ENCODE measurements at places on chromosomes 6 and 20.

DNA sequence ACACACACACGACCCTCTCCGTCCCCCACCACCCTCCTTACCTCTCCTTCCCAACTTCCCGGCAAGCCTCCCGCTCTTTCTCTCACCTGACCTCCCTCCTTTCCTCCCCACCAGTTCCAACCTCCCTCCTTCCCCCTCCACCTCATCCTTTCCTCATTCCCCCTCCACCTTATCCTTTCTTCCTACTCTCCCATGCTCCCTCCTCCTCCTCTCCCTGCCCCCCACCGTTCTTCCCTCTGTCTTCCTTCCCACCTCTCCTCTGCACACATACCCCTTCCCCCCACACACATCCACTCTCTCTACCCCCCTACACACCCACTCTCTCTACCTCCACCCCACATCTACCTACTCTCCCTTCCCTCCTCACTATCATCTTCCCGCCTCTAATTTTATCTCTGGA, 144.2 kb downstream of the TBC1D32 start:
- DNase-seq = no peak

DNA sequence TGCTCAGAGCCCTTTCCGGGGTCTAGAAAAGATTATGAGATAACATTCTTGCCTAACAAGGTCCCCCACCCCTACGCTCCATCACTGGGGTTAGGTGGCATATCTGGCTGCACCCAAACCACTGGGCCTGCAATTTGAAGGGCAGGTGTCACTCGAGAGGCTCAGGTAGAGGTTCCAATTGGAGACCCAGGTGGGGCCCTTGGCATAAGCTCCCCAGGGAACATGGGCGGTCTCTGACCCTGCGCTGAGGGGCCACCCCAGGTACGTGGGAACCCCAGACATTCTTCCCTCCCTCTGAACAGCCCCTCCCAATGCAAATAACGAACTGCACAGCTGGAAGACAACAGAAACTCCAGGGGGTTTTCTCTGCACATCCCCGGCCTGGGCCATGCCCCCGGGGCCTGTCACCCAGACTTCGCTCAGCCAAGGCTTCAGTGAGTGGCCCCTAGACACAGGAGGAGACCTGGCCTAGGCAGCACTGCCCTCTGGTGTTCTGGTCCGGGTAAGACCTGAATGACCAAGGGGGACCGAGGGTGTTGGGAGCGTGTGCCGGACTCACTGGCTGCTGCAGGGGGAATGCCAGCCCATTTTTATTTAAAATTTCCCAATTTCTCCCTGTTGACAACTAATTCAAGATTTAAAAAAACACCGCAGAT, 47.5 kb downstream of the DSTN start:
- DNase-seq = no peak

GRCh38 chr20:4090756-4091489, 75.6 kb upstream of the RNF24 start:
- DNase-seq = no peak

DNA sequence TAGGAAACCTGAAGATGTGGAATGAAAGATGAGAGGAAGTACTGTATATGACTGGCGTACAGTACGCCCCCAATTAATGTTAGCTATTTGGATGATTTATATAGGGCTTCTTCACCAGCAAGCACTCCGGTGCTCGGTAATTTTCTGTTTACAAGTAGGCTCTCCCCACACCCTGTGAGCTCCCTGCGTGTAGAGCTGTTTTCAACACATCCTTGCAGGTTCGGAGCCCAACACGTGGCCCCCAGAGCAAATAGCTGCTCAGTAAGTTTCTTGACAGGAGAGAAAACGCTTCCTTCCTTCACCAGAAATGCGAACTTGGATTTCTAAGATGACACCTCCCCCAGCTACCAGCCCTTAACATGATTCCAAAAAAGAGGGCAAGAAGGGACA, 1.2 kb upstream of the RAB22A start:
- no peak for DNase-seq

DNA sequence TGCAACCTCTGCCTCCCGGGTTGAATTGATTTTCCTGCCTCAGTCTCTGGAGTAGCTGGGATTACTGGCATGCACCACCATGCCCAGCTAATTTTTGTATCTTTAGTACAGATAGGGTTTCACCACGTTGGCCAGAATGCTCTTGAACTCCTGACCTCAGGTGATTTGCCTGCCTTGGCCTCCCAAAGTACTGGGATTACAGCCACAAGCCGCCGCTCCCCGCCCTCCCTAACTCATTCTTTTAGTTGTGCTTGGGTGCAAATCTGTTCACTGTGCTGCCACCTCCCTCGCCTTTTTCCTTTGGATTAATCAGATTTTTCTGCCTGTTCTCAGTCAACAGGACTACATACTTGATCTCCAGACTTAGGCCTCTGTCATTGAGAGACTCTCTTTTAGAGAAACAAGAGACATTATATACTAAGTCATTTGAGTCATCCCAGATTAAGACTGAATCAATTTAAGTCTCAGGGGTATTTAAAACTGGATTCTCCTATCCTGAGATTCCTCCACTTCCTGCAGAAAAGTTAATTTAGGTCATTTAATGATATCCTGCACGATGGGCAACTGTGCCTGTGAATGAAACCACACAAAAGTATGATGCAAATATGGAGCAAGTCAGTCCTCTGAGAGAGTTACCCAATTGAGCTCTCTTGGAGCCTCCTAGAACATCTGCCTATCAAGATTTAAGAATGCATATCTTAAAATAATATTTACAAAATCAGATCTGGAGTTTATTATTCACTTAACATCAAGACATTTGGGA, 136.1 kb upstream of the THEMIS start:
- DNase-seq = no peak

GRCh38 chr20:25000268-25000801, 7.8 kb upstream of the APMAP start:
- peak; percentile 54 for DNase-seq

DNA sequence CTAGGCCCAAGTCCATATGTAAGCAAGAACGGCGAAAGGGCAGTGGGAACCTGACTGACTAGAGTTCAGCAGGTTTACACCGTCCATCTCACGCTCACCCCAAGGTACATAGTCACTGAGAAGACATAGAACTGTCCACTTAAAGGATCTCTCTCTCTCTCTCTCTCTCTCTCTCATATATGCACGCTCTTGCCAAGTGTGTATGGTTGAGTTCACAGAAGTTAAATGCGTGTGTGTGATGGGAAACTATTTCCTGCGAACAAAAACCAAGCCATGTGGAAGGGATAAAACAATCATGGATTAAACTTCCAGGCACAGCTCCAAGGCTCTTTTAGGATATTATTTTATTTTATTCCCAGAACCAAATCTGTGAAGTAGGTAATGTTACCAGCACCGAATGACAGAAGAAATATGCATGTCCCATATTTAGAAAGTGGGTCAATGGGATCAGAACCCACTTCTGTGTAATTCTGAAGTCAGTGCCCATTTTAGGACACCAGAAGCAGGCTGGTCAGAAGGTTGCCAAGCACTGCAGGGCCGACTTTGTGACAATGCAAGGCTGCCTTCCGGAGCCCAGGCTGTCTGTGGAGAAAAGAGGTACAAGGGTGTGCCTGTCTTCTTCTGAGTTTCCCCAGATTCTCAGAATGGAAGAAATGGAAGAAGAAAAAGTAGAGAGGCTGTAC, 49.2 kb upstream of the MAP7 start:
- no peak for DNase-seq

GRCh38 chr6:143286251-143286795, 164.2 kb downstream of the ADAT2 start:
- DNase-seq = no peak

DNA sequence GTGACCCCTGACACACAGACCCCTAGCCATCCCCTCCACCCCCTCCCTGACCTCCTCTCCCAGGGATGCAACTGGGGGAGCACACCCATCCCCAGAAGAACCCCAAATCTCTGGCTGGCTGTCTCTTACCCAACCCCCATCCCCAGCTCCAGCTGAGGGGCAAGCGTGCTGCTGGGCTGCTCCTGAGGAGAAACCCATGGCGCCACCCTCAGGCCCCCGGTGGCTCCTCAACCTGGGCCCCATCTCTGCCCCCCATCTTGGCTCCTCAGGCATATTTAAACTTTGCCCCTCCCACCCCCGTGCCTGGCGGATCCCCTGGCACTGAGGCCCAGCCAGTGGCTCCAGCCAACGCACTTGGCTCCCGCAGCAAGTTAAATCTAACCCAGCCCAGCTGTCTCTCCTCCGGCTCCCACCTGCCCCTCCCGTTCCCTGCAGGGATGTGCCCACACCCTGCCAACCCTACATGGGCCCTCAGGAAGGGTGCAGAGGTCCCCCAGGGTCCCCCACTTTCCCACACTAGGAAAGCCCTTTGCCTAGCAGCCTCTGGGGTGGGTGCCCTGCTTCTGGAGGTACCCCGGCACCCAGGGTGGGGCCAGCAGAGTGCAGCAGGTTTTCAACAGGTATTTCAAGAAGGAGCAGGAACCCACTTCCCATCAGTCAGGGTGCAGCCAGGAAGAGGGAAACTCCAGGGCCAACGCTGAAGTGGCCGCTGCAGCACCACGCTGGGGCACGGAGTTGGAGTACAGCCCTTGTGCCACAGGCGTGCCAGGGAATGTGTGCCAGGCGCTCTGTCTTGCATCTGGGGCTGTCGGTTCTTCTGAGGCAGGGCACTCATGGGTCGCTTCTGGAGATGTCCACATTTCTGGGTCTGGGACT, 5.3 kb upstream of the OSBPL2 start:
- DNase-seq = no peak

- no peak for DNase-seq
Observed at GRCh38 chr6:135002974-135003703, 51.5 kb downstream of the HBS1L start.

- DNase-seq = peak; percentile 70
Observed at GRCh38 chr20:7856756-7857155, 83.5 kb downstream of the HAO1 start.

DNA sequence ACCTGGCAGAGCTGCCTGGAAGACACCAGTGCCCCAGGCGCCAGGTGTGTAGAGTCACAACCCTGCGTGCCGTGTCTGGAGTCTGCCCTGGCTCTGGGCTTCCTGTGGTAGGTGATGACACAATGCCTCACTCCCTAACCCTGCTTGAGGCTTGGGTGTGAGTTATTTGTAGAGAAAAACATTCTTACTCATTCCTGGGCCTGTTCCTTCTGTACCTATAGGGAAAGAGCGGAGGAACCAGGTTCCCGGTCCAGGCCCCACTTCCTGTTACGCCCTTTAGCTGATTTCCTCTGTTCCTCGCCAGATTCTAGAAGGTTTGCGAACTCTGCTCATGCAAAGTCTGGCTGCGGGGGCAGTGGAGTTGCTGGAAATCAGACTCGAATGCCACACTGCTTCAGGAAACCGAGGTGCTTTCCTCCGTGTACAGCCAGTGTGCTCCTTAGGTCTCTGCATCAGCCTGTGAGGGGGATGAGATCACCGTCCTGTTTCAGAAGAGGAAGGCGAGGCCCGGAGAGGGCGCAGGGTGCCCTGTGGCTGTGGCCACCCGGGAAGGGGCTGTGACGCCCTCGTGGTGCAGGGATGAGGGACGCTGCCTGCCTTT, 67.1 kb upstream of the DUSP22 start:
- no peak for DNase-seq

- DNase-seq = no peak
Observed at GRCh38 chr6:87945181-87945580, 102.5 kb upstream of the SPACA1 start.

GRCh38 chr20:24615353-24615752, 145.9 kb downstream of the SYNDIG1 start:
- DNase-seq = no peak

DNA sequence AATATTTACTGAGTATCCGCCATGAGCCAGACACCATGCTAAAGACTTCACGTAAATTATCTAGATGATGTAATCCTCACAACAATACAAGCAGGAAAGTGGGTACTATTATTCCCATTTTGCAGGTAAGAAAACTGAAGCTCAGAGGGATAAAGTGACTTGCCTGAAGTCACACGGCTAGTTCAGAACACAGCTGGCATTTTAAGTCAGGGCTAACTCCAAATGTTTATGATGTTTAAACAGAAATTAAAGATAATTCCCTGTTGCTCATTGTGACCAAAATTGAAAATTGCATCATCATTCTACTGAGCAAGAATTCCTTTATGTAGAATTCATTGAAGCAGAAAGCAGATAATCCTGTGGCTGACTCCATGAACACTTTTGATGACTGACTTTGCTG, 71.3 kb upstream of the STXBP5 start:
- DNase-seq = no peak

DNA sequence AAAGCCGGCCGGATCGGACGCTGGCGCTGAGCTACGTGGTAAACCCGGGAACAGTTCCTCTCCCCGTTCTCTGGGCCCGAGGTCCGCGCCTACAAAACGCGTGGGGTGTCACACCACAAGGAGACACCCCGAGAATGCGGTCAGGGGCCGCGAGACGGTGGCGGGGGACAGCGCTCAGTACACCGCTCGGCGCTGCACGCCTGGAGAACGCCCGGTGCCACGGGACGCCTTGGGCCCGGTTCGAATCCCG, 670 bp downstream of the NCOA5 start:
- DNase-seq = no peak

DNA sequence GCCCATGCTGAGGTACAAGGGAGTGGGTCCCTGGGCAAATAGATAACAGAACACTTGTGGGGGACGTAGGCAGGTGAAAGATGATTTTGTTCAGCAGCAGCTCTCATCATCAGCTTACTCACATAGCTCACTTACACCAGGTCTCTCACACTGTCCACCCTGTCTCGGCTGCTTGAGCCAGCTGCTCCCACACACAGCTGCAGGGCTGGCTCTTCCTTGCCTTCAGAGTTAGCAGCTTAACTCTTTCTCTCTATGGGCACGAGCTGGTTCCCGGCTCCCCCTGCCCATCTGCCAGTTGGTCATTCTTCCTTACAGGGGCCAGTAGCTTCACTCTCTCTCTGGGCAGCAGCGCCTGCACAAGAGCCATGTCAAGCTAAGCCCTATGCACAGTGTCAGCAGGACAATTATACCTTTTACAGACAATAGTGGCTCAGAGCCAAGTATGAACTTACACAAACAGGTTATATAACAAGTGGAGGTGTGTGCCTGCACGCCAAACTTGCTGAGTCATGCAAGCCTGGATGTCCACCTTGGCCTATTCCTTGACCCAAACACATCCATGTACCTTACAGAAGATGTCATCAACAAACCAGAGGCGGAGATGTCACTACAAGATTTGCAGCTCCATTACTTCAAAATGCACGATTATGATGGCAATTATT, 18.7 kb downstream of the ZNF391 start:
- DNase-seq = no peak

GRCh38 chr6:41434803-41435481, 99.5 kb downstream of the NCR2 start:
- DNase-seq = no peak

- no peak for DNase-seq
Observed at GRCh38 chr20:35116258-35116657, 23.7 kb upstream of the TRPC4AP start.

DNA sequence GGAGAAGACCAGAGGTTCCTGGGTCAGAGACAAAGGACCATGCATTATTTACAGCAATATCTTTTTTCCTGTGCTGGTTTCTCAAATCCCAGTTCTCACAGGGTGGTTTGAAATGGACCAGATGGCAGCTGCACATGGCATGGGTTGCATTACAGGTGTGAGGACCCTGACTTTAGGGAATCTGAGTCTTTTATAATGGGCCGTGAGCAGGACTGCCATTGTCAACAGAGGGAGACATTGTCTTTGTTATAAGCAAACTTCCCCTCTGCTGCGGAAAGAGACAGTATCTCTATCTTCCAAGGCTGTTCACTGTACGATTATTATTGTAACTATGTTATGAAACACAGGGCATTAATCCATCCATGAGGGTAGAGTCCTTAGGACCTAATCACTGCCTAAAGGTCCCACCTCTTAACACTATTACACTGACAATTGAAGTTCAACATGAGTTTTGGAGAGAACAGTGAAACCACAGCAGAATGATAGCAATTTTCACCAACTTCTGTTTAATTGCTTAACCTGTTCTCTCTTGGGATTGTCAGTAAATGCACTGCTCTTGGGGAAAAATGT, 156.1 kb upstream of the AGPAT4 start:
- DNase-seq = no peak

GRCh38 chr6:43737272-43738081, 32.5 kb upstream of the VEGFA start:
- no peak for DNase-seq
